DMS 273 treated with DMSO at 0.1 percent for 48 hours (cell line): ENCODE measurements at places on chromosomes 1 and 21.

DNA sequence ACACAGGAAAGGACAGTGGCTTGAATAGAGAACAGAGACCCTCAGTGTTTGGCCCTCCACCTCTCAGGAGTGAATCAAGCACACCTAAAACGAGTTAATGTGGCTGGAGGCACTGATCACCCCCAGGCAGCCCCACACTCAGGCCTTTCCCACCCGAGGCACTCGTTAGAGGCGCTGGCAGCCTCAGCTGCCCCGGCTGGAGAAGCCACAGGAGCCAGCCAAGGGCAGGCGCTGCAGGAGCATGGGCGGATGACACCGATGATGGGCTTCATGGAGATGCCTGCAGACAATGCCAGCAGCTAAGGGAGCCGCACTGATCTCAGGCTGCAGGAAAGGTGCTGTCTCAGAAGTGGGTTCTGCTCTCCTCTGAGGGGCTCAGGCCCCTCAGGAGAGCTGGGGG is 24.1 kb upstream of the ABCG1 start:
- DNase-seq = no peak

- DNase-seq = no peak
These were observed 276.7 kb downstream of the PTPRC start for GRCh38 chr1:198915327-198916231.

DNA sequence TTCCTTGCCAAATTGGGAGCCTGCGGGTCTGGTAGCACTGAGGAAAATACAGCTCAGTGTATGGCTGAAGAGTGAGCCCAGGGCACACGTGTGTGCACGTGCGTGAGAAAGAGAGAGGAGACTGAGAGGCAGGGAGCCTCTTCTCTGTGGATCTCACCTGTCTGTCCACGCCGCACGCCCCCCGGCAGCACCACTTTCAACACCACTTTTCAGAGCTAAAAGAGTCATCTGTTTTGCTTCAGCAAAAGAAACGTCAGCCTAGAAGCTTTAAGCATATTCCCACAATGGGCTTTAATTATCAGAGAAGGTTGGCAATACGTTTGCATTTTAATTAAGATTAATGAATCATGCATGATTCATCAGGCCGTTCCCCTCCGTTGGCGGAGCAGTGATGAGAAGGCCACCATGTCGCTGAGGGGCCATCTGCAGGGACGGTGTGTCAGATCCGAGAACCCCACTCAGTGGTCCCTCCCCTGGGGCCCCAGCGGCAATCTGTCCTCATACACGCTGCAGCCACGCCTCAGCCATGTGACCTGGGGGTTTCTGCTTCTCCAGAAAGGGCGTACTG is 56.8 kb downstream of the SIK1 start:
- DNase-seq = no peak

GRCh38 chr1:171017426-171017825 is 73.3 kb upstream of the FMO3 start:
- DNase-seq = peak; percentile 9

GRCh38 chr1:185316163-185317033 is 645 bp downstream of the IVNS1ABP start:
- peak; percentile 66 for DNase-seq

GRCh38 chr1:93976711-93977597 is 67.7 kb upstream of the GCLM start:
- no peak for DNase-seq

DNA sequence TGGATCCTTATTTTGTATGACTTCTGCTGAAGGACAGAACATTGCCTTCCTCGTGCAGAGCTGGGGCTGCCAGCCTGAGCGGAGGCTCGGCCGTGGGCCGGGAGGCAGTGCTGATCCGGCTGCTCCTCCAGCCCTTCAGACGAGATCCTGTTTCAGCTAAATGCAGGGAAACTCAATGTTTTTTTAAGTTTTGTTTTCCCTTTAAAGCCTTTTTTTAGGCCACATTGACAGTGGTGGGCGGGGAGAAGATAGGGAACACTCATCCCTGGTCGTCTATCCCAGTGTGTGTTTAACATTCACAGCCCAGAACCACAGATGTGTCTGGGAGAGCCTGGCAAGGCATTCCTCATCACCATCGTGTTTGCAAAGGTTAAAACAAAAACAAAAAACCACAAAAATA is 27.5 kb upstream of the KDM4A start:
- DNase-seq = no peak

DNA sequence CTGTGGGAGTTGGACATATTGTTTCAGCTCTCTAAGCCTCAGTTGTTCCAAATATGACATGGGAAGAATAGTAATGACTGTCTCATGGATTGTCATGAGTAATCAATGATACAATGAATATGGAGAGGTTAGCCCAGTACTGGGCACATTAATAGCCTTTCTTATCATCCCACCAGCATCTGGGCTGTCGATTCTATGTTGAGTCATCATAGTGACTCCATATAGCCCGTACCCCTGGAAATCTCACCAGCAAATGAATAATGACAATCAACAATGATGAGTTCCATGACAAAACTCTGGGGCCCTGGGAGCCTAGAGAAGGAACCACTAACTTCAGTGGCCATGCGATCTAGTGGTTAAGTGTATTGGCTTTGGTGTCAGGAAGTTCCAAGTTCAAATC is 39.7 kb upstream of the GJB5 start:
- no peak for DNase-seq

- DNase-seq = no peak
These were observed 349.6 kb downstream of the MATN1 start for GRCh38 chr1:30373471-30374399.

DNA sequence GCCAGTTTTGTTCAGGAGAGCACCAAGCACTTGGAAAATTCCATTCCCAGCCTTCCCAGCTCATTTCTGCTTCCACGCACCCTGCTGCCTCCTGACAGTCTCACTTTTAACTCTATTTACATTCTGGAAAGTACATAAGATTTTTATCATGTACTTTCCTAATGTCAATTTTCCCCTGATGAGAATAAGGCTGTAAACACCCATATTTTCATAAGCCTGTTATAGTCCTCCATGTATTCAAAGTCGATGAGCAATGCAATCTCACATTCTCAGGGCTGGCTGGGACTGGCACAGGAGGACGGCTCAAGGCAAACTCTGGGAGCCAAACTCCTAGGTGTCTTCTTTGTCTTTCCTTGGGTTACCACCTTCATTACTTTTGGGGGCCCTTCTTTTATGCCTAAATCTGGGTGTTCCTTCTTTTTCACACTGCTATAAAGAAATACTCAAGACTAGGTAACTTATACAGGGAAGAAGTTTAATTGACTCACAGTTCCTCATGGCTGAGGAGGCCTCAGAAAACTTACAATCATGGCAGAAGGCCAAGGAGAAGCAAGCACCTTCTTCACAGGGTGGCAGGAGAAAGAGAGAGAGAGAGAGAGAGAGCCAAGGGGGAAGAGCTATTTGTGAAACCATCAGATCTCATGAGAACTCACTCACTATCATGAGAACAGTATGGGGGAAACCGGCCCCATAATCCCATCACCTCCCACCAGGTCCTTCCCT is 94.6 kb downstream of the IGSF21 start:
- no peak for DNase-seq

GRCh38 chr1:234216116-234216703 is 157.0 kb upstream of the COA6 start:
- DNase-seq = no peak

DNA sequence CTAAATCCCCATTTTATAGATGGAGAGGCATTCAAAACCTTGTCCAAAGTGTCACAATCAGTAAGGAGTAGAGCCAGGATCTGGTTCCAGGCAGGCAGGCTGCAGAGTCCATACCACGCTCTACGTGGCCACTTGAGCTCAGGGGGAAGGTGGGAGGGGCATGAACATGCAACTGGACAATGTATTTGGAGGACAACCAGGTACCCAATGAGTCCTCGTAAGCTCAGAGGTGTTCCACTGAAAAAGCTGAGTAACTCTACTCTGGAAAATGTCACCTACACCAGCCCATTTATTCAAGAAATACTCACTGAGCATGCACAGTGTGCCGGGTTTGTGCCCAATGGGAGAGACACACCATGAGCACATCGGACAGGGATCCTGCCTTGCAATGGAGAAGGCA is 11.2 kb upstream of the GUCA2B start:
- DNase-seq = no peak

GRCh38 chr1:158163000-158163947 is 17.4 kb upstream of the CD1D start:
- no peak for DNase-seq

DNA sequence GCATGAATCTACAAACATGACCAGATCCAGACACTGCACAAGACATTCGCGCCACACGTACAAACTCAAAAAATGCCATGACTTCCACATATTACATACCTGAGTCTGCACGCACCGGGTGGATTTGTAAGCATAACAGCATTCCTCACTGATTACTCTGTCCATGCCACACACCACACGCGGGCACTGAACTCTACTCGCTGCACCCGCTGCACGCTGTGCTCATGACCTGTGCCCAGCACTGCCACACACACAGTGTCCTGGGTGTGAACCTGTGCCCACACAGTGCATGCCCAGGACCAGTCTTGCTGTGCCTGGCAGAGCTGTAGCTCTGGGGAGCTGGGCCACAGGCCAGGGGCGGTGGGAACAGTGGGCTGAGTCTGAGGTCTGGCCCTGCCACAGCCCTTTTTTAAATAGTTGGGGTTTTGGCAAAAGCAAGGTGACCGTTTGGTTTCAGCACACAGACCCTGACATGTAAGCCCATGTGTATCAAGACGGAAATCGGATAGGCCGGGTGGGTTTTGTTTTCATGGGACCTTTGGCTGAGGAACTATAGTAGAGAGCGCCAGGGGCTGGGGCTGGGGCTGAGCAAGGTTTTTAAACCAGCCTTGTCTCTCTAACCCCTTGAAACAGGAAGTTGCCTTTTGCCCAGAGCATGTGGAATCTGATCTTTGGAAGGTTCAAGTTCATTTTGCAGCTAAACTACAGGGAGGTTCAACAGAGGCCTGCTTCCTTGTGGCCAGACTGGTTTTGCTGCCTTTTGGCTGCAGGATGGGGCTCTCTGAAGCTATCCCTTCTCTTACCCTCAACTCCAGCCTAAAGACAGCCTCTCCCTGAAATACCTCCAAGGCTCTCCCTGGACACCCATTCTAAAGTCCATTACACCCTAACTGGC is 12.3 kb upstream of the GOLT1A start:
- DNase-seq = no peak

GRCh38 chr1:209490013-209490412 is 93.5 kb upstream of the CAMK1G start:
- DNase-seq = no peak

DNA sequence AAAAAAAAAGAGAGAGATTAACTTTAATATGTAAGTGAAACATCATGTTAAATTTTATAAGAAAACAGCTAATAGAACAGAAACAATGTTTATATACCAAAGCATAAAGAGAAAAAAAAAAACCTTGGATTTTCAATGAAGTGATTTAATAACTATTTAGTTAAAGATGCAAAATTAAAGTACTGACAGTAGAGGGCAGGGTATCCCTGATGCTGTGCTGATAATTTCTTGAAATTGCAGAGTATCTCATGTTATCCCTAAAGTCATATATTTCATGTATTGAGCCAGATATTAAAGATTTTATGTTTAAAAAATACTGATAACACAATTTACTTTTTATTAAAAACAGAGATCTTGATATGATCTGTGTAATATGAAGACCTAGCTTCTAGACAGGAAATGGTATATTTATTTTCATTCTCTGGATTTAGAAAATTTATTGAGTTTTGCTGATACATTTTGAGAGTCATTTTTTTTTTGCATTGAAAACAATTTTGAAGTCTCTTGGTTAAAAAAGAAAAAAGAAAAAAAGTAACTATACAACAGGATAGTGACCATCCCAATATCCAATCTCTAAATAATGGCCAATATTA is 273.2 kb downstream of the USP25 start:
- no peak for DNase-seq

- DNase-seq = no peak
These were observed 925 bp upstream of the ARHGEF10L start for GRCh38 chr1:17538428-17539117.

GRCh38 chr1:41161846-41162245 is 80.3 kb downstream of the SCMH1 start:
- peak; percentile 100 for DNase-seq

DNA sequence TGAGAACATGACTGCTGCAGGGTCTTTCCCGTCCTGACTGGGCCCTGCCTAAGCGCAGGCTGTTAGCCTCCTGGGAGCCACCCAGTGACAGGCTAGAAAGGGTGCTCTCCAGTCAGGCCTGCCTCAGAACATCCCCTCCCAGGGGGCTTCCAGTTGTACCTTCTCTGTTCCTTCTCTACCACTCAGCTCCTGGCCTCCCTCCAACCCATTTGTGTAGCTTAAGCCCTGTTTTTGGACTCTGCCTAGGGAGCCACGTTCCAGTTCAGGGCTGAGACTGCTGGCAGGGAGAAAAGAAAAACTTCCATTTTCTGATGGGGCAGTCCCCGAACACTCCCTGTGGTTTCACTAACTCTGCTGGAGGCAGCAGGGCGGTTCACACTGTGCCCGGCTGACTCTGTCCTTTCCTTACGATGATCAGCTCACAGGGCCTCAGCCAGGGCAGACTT is 15.3 kb upstream of the POU3F1 start:
- DNase-seq = no peak

- DNase-seq = no peak
These were observed 685.3 kb upstream of the ADGRL2 start for GRCh38 chr1:81115422-81115821.

- DNase-seq = no peak
These were observed 8.3 kb downstream of the LIN28A start for GRCh38 chr1:26418865-26419349.

DNA sequence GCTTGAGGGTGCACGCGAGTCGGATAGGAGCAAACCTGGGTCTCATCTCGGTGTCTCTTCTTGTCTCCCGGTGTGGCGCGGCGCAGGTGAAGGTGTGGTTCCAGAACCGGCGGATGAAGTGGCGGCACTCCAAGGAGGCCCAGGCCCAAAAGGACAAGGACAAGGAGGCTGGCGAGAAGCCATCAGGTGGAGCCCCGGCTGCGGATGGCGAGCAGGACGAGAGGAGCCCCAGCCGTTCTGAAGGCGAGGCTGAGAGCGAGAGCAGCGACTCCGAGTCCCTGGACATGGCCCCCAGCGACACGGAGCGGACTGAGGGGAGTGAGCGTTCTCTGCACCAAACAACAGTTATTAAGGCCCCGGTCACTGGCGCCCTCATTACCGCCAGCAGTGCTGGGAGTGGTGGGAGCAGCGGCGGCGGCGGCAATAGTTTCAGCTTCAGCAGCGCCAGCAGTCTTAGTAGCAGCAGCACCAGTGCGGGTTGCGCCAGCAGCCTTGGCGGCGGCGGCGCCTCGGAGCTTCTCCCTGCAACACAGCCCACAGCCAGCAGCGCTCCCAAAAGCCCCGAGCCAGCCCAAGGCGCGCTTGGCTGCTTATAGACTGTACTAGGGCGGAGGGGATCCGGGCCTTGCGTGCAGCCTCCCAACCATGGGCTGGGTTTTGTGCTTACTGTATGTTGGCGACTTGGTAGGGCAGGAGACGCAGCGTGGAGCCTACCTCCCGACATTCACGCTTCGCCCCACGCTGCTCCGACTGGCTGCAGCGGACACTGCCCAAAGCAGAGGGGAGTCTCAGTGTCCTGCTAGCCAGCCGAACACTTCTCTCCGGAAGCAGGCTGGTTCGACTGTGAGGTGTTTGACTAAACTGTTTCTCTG is 5.1 kb downstream of the HLX start:
- DNase-seq = no peak

- no peak for DNase-seq
These were observed 86.2 kb downstream of the TTC3 start for GRCh38 chr21:37159053-37159776.

GRCh38 chr1:210686841-210687240 is 358.1 kb downstream of the HHAT start:
- DNase-seq = no peak
